ENCODE measurements at places on chromosomes 2 and 18.

- DNase-seq: no peak
Measured at GRCh38 chr2:216634370-216635148, 1.3 kb downstream of the IGFBP2 start.

- DNase-seq: no peak
Measured at GRCh38 chr2:21429747-21430146, 306.0 kb downstream of the TDRD15 start.

- peak; percentile 8 for DNase-seq
Measured at GRCh38 chr2:86790676-86791572, at the start of gene CD8A. Gene CD8A, minus strand, starts transcription at chr2:86790913. Its CDS starts 88 bp downstream, at chr2:86790825.

GRCh38 chr2:12430407-12431133, 286.2 kb upstream of the TRIB2 start:
- DNase-seq: no peak

- peak; percentile 56 for DNase-seq
Measured at GRCh38 chr2:222722327-222722946, 51.0 kb downstream of the MOGAT1 start.

DNA sequence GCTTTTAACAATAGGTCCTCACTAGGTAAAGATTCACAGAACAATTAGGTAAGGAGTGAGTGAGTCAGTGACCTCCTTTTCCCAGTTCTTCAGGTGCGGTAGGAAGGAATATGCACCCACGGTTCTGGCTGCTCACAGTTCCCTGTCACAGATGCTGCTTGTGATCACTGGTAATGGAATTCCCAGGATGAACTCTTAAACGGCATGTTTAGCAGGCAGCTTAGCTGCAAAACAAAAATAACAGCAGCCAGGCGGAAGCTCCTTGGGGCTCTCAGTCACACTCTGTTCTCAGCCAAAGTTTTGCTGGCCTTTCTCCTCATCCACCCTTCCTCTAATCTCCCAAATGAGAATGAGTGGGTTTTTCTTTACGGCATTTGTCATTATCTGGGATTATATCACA, 274.5 kb downstream of the MYT1L start:
- no peak for DNase-seq

All from GM04504 (cell line).